ENCODE measurements at places on chromosomes 2 and 18.
A peak's percentile ranks its signal among the peaks of the same experiment; 100 is the strongest.

GRCh38 chr2:199870581-199870980 lies 19.6 kb upstream of the FTCDNL1 start:
- DNase-seq = no peak

DNA sequence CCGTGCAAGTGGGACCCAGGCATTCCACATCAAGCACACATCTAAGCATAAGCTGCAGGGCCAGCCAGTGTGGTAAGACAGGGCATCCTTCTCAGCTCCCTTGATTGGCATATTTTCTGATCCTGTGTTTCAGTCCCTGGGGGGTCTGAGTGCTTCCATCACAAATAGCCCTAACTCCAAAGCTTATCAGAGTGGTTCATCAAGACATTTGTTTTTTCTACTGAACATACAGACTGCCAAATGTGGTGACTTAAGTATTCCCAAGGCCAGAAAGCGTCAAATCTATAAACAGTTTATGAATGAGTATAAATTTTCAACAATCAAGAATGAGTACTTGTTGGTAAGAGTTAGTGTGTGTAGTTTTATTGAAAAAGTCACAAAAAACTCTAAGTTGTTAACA lies 18.8 kb downstream of the SPRED2 start:
- no peak for DNase-seq

GRCh38 chr2:109545828-109546713 lies 67.7 kb downstream of the SEPTIN10 start:
- DNase-seq = peak; percentile 10

GRCh38 chr18:3541549-3542386 lies 91.8 kb downstream of the TGIF1 start:
- DNase-seq = no peak

DNA sequence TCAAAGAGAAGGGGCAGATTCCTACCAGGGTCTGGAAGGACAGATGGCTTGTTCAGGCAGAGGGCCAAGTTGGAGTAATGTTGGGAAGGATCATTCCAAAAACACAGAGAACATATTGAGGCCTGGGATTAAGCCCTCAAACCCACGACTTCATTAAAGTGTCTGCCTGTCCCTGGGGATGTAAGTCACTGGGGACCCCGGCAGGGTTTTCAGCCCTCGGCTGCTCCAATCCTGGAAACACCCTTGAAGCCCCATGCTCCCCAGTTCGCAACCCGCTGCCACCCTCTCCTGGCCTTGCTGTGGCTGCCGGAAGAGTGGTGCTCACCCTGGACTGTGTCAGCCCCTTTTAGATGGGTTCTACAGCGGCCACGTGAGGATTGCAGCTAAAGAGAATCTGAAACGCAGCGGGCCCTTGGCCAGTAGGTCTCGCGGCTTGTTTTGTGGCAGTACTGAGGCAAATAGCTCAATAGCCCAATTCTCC lies 79.9 kb downstream of the EPAS1 start:
- DNase-seq = no peak

- DNase-seq = no peak
These were observed 1.2 kb upstream of the CABLES1 start for GRCh38 chr18:23133860-23134779.

- no peak for DNase-seq
These were observed 19.2 kb upstream of the SIGLEC15 start for GRCh38 chr18:45806226-45806625.

GRCh38 chr2:163132850-163133249 lies 294.3 kb upstream of the KCNH7 start:
- no peak for DNase-seq

GRCh38 chr2:25112113-25112512 lies 56.3 kb downstream of the POMC start:
- no peak for DNase-seq

DNA sequence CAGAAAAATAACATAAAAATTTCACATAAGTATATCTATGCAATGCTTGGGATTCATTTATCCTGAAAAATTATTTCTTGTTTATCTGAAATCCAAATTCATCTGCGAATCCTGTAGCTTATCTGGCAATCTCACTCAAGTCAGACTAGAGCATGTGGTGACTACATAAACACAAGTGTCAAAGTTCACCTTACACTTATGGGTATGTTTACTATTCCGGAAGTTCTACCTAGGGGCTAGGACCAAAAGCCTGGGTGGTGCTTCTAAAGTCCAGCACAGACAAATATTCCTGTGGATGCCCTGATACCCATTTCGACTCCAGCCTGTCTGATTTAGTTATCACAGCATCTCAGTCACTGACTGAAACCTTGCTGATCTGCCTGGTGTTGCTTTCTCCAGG lies 364.0 kb downstream of the METTL4 start:
- DNase-seq = no peak

DNA sequence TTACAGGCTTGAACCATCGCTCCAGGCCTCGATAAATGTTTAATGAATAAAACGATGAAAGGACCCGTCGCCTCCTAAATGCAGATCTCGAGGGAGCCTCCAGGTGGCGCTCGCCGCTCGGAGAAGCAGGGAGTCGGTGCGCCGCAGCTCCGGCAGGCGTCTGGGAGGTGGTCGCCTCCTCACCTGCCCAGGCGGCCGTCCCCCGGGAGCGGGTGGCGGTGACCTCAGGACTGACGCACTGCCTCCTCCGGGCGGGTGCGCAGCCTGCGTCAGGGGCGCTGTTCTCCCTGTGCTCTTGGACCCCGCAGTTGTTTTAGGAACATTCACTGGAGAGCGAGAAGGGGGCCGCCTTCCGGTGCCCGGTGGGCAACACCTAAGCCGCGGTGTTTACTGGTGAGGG lies 38.6 kb upstream of the POLE4 start:
- DNase-seq = peak; percentile 58

DNA sequence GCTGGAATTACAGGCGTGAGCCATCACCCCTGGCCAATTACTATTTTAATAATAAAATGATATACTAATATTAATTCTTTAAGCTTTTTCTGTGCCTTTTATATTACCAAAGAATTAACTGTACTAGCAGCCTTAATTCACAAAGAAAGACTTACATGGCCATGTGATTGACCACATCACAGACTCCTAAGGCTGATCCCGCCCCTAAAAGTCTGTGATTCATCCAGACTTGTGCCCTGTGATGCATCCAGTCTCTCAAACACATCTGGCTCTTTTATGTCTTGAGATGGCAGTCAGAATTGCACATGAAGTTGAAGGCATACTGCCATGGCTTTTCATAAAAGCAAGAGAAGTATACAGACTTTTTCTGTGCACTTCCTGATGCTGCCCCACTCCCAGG lies 91.7 kb downstream of the DTNA start:
- no peak for DNase-seq

GRCh38 chr2:13252615-13253014 lies 535.9 kb downstream of the TRIB2 start:
- no peak for DNase-seq

DNA sequence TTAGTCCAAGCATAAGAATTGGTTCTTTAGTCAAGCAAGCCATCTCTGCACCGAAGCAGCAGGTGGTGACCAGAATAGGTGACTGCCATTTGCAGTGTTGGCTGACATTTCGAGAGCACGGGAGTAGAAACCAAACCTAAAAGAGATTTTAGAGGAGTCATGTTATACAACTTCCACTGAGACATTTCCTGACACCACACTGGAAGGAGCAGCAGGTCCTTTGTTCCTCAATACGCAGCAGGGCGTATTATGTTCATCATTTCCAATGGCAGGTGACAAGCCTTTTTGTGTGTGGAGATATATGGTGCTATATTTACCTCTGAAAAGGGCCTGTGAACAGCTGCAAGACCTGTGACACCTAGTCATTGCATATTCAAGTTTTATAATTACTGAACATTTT lies 418.8 kb upstream of the NETO1 start:
- no peak for DNase-seq

GRCh38 chr2:219509780-219510511 lies 4.3 kb upstream of the ASIC4 start:
- DNase-seq = no peak

GRCh38 chr2:159249990-159250715 lies 36.4 kb downstream of the WDSUB1 start:
- DNase-seq = no peak

GRCh38 chr2:130339885-130340745 lies 2.6 kb upstream of the IMP4 start:
- no peak for DNase-seq

DNA sequence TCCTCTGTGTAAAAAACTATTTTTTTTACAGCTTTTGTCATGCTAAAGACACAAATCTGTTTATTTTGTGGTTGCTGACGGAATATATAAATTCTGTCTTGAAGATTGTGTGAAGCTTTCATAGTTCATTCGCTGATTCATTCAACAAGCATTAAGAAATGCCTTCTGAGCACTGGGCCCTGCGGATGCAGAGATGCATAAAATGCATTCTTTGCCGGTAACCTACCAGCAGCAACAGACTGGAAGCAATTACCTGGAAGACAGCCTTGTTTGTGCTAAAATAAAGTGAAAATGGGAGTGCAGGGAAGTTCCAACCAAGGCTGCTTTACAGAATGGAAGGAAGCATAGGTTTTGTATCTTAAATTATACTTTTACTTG lies 119.7 kb downstream of the PMAIP1 start:
- no peak for DNase-seq

DNA sequence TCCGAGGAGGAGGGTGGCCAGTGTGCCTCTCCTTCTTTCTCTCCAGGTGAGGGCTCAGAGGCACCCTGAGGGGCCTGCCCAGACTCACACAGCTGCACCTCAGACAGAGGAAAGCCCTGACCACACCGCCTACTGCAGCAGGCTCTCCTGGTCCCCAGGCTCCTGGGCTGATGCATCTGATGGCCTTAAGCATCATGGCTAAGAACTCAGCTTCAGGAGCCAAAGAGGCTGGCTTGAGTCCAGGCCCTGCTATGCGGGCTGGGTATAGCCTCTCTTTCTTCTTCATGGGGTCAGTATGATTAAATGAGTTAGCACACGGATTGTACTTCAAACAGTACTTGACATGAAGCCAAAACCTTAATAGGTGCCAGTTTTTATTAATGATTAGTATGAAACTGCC lies 89.6 kb downstream of the TGFA start:
- DNase-seq = no peak

DNA sequence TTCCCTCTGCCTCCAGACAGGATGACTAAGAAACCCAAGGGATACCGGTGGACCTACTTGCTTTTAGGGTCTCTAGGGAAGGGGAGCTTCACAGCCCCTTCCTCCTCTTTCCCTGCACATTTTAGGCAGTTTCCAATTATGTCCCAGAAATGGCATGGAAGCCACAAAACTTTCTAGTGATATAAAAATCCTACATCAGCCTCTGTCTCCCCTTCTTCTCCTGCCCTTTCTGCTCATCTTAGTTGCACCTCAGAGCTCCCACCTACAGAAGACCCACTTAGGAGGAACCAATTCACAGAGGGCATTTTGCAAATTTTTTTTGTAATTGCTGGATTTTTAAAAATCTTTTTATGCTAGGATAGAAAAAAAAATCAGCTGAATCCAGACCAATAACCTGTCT lies 263.1 kb downstream of the TNS1 start:
- DNase-seq = no peak

GRCh38 chr2:100206731-100207255 lies 64.4 kb upstream of the AFF3 start:
- no peak for DNase-seq

- no peak for DNase-seq
These were observed 249.5 kb upstream of the TANK start for GRCh38 chr2:160910681-160911080.

GRCh38 chr2:102010902-102011301 lies 19.1 kb downstream of the IL1R2 start:
- DNase-seq = no peak

Data from activated T-helper 1 cell treated with anti-CD3 and anti-CD28 coated beads, Interleukin-2, amount 50 U/mL, for 16 hours (primary cell).